Kidney epithelial cell (primary cell): ENCODE measurements at places on chromosomes 11 and 22. TPM values are rescaled to one million over a fixed set of nuclear protein-coding genes. Genes with fewer than 3 reads are reported as not detected.

Gene BIK
- 28.5 and 31.3 TPM in 2 replicates for total RNA-seq

GRCh38 chr11:107683061-107683460 lies 28.8 kb downstream of the SLN start:
- no peak for DNase-seq

DNA sequence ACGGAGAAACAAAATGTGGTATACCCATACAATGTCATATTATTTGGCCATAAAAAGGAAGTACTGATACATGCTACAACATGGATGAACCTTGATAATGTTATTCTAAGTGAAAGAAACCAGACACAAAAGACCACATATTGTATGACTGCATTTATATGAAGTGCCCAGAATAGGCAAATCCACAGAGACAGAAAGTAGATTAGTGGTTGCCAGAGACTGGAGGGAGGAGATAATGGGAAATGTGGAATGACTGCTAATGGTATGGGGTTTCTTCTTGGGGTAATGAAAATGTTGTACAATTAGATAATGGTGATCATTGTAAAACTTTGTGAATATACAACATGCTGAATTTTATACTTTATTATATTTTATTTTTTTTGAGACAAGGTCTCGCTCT lies 5.6 kb upstream of the SLC43A1 start:
- DNase-seq, result no peak

GRCh38 chr11:61480994-61481335 lies 27.6 kb upstream of the LRRC10B start:
- DNase-seq, result no peak

Gene SGSM1
- 0.25 and 0.55 TPM in 2 replicates for total RNA-seq

Gene GTPBP1
- 33.0 and 35.4 TPM in 2 replicates for total RNA-seq

GRCh38 chr11:47409440-47410369 lies 1.3 kb downstream of the SLC39A13 start:
- no peak for DNase-seq

GRCh38 chr22:36986242-36986821 lies 32.9 kb downstream of the TST start:
- no peak for DNase-seq

DNA sequence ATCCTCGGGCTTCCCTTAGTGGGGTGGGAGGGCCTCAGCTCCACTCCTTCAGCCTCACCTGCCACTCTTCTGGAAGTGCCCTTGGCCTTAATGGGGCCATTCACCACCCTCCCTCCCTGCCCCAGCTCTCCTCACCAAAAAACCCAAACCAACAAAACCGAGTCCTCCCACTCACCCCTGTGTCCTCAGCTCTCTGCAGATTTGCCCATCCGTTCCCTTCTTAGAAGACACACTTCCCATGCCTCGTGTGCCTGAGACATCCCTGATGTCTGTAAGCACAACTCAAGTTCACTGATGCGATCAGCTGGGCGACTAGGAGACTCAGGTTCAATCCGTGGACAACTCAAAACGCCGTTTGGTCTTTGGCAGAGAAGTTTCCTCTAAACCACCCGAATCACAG lies 839.2 kb downstream of the TBC1D22A start:
- no peak for DNase-seq

DNA sequence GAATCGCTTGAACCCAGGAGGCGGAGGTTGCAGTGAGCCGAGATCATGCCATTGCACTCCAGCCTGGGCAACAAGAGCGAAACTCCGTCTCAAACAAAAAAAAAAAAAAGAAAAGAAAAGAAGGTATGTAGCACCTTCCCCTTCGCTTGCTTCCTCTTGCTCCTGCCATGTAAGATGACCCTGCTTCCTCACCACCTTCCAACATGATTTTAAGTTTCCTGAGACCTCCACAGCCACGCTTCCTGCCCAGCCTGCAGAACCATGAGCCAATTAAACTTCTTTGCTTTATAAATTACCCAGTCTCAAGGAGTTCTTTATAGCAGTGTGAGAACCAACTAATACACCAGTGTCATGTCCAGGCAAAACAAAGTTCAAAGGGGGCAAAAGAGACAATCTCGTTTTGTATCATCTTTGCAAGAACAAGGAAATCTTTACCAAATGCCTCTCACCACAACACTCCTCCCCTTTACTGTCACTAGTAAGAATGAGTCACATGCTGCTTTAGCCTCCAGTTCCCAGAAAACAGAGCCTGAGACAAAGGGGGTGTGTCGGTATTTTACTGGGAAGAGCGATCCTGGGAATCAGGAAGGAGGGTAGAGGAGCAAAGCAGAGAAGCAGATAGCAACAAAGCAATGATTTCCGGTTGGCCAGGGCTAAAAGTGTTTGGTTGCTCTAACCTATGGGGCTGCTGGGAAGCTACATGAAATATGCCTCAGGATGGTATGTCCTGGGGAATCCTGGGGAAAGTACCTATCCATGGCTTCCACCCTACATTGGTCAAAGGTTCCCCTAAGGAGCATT lies 10.5 kb upstream of the MCHR1 start:
- DNase-seq, result peak; percentile 69

DNA sequence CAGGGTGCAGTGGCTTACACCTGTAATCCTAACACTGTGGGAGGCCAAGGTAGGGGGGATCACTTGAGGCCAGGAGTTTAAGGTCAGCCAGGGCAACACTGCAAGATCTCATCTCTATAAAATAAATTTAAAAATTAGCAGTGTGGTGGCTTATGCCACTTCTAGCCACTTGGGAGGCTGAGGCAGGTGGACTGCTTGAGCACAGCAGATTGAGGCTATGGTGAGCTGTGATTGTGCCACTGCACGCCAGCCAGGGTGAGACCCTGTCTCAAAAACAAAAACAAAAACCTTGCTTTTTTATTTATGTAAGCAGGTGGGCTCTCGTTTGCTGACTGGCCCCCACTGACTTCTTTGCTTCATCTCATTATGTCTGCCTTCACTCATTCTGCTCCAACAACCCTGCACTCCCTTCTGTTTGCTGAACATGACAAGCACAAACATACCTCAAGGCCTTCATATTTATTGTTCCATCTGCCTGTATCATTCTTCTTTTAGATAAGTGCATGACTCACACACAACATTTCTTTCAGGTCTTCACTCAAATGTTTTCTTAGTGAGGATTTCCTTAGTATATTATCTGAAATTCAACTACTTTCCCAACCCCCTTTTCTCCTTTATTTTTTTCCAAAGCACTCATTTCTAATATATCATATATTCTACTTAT lies 32.4 kb upstream of the CLNS1A start:
- no peak for DNase-seq

DNA sequence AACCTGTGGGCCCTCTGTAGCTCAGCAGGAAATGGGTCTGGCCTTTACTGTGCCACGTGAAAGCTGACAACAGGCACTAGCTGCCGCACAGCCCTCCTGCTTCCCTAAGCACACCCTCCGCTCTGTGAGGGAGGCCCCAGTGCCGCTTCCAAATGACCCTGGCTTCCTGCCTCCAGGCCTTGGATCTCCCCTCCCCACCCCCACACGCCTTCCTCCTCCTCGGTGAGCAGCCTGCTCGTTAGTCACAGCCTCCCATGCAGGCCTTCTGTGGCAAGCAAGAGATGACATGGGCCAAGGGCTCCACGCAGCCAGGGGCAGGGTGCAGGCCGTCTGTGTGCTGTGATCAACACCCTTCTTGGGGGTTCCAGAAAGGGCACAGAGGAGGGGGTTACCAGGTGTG lies 15.3 kb upstream of the RASL10A start:
- no peak for DNase-seq

GRCh38 chr11:12746593-12747097 lies 72.4 kb downstream of the TEAD1 start:
- DNase-seq, result peak; percentile 84

Gene CCDC87
- total RNA-seq, result 0.58 and 0.75 TPM in 2 replicates

- no peak for DNase-seq
Observed at GRCh38 chr11:96095884-96096303, 172.0 kb upstream of the MTMR2 start.

GRCh38 chr11:115197031-115197430 lies 307.2 kb downstream of the CADM1 start:
- no peak for DNase-seq

DNA sequence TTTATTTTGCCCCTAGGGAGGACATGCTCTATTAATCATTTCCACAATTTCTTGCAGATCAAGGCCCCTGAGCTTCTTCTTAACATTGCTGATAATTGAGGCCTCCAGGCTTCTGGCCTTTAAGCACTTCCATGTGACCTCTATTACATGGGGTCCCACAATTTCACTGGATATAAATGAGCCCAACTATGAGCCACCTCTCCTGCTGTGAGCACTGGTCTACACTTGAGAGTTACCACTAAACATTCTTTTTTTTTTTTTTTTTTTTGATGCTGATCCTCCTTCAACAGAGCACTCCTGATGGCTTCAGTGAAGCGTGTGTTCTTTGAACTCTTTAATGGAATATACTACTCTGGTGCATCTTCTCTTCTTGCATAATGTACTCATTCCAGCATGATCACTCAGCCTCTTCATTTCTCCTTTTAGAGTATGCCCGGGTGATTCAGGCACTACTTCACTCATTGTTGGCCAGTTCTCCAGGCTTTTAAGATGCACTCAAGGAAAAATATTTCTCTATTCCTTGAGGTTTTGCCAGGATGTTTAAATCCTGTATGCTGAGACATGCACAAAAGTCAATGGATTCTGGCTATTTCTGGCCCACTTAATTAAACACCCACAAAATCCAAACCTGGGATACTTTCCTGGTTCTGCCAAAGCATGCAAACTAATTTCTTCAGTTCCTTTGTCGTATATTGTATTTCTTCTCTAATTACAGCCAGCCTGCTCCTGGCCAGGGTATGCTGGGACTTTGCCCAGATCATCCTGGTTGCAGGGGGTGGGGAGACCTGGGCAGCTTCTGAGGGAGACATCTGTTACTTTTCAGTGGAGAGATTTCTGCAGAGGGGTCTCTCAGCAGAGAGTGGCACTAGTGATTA lies 257.8 kb upstream of the LUZP2 start:
- no peak for DNase-seq

GRCh38 chr11:47160753-47161133 lies 15.9 kb downstream of the ARFGAP2 start:
- DNase-seq, result no peak

Gene ADORA2A
- 0.21 and 0.46 TPM in 2 replicates for total RNA-seq

Gene BUD13
- 11.4 and 12.1 TPM in 2 replicates for total RNA-seq

DNA sequence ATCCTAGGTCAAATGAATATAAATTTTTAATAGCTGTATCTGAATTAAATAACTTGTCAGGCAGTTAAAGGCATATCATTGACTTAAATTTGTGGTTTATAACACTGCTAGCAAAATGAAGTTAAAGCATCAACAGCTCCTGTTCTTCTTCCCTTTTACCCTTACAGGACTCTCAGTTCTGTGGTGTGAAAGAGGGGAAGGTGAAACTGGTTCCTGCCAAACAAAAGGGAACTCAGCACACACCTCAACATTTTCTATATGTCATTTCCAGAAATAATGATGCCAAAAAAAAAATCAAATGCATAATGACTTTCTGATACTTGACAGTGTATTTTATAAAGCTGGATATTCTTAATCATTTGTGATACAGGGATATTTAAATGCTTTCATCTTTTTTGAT lies 21.2 kb downstream of the ARL14EP start:
- no peak for DNase-seq

Gene TMEM45B
- total RNA-seq, result 2.3 and 2.8 TPM in 2 replicates

GRCh38 chr11:24760681-24761080 lies 263.8 kb downstream of the LUZP2 start:
- peak; percentile 10 for DNase-seq

GRCh38 chr11:34105957-34106504 lies 602 bp downstream of the NAT10 start:
- no peak for DNase-seq

GRCh38 chr11:45091563-45092403 lies 54.7 kb upstream of the PRDM11 start:
- no peak for DNase-seq

DNA sequence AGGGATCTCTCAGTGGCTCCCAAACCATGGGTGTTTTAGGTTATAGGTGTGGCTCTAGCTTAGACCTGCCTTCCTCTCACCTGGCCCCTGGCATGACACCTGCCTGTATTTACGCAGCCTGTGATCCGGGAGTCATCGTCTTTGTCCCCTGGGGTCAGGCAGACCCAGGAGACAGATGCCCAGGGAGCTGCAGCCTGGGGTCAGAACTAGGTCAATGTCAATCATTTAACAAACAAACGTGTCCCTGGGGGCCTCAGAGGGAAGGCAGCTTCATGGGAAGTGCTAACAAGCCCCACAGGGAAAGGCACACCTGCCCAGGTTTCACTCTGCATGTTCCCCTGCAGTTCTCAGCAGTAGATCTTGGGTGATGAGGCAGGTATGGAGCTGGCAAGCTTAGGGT lies 12.0 kb downstream of the BACE1-AS start:
- DNase-seq, result no peak

Gene VSIG10L2
- total RNA-seq, result not detected in 2 replicates

- no peak for DNase-seq
Observed at GRCh38 chr11:27310707-27311106, 52.3 kb downstream of the CCDC34 start.

Gene DESI1
- total RNA-seq, result 31.2 and 31.8 TPM in 2 replicates

DNA sequence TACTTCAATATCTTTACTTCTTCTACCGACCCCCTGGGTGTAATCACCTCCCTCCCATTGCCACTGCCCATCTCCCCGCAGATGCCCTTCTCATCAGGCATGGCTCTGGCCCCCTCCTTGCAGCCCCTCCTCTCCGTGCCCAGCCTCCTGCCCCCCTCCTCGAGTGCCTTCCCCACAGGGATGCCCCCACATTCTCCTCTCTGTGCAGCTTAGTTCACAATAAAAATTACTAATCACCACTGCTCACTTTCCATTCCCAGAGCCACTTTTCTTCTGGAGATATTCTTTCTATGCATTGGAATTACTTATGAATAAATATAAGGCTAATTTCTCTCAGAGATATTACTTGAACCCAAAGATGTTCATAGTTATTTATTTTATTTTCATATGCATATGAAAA lies 22.1 kb downstream of the IFITM10 start:
- DNase-seq, result no peak

- peak; percentile 42 for DNase-seq
Observed at GRCh38 chr22:33380789-33381530, 322.8 kb upstream of the SYN3 start.

Gene CTTN
- total RNA-seq, result 296 and 324 TPM in 2 replicates

GRCh38 chr11:14065141-14065540 lies 102.6 kb downstream of the SPON1 start:
- no peak for DNase-seq

GRCh38 chr11:102476069-102476468 lies 23.5 kb upstream of the TMEM123 start:
- no peak for DNase-seq

Gene OR52I2
- total RNA-seq, result not detected in 2 replicates

- DNase-seq, result no peak
Observed at GRCh38 chr22:46110215-46110614, 40.1 kb upstream of the PPARA start.

Gene ABCC8
- total RNA-seq, result not detected in 2 replicates

- DNase-seq, result no peak
Observed at GRCh38 chr11:12266943-12267342, 110.4 kb upstream of the PARVA start.

Gene RAB3IL1
- total RNA-seq, result 5.2 and 9.9 TPM in 2 replicates

- DNase-seq, result no peak
Observed at GRCh38 chr11:64138398-64138797, 27.5 kb downstream of the MACROD1 start.

DNA sequence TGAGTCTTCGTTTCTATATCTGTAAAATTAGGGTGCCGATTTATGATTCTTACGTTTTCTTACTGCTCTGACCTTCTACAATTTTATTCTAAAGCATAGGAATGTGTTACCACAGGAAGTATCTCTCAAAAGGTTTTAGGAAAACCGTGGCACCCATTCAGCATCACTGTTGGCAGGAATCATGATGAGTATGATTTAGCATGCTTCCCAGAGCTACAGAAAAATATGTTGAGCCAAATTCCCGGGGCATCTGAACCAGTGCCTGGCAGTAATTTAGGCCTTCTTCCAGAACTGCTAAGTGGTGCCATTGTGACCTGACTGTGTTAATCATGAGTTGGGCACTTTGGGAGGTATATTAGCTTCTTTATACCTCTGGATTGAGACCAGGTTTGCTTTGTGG lies 605.0 kb upstream of the RAG2 start:
- no peak for DNase-seq

Gene DNAJB7
- total RNA-seq, result not detected in 2 replicates
